RCC 7860 (cell line): ENCODE measurements at places on chromosomes 12 and 14.
A peak's percentile ranks its signal among the peaks of the same experiment; 100 is the strongest.

DNA sequence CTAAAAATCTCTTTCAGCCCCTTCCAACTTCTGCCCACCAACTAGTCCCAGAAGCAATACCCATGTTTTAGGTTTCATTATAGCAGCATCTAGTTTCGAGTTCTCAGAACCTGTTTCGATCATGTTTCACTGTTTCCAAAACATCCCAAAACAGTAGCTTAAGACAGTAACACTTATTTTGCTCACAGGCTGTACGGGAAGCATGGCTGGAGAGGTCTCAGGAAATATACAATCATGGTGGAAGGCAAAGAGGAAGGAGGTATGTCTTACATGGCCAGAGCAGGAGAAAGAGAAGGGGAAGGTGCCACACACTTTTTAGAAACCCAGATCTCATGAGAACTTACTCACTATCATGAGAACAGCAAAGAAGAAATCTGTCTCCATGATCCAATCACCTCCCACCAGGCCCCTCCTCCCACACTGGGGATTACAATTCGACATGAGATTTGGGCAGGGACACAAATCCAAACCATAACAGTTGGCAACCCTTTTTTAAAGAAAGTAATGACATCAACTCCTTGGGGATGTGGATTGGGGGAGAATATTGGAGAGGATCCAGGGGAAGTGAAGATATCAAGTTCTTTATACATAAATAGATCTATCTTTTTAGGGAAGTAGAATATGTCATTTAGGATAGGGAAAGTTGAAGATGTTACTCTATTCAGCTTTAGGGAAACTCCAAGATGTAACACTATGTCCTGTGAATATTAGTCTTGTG is 269.9 kb upstream of the PLEKHG7 start:
- no peak for DNase-seq

GRCh38 chr14:92914087-92914656 is 8.8 kb upstream of the CHGA start:
- DNase-seq = no peak

GRCh38 chr14:35366521-35366976 is 38.0 kb downstream of the NFKBIA start:
- DNase-seq = peak; percentile 6

GRCh38 chr12:25124493-25124892 is 70.5 kb downstream of the DNAI7 start:
- DNase-seq = no peak

DNA sequence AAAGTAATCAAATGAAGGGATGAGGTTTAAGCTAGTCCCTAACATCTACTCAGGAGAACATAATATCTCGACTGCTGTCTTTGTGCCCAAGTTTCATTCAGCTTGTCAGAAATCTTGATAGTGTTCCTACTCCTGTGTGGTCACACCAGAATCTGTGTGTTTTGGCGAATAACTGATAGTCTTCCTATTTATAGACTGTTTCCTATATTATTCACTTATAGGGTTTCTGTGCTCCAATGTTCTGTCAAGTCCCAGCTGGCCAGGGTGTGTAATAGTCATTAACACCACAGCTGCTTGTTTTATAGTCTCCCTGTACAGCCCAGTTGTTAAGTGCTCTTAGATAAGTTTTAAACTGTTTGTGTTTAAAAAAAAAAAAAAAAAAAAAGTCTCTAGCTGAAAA is 45.9 kb downstream of the GPR135 start:
- no peak for DNase-seq
